ENCODE measurements at places on chromosomes 1 and 21.

GRCh38 chr21:34986561-34987500 is 62.3 kb downstream of the RUNX1 start:
- no peak for DNase-seq

- DNase-seq = no peak
Observed at GRCh38 chr1:56145581-56145980, 433.8 kb downstream of the PLPP3 start.

DNA sequence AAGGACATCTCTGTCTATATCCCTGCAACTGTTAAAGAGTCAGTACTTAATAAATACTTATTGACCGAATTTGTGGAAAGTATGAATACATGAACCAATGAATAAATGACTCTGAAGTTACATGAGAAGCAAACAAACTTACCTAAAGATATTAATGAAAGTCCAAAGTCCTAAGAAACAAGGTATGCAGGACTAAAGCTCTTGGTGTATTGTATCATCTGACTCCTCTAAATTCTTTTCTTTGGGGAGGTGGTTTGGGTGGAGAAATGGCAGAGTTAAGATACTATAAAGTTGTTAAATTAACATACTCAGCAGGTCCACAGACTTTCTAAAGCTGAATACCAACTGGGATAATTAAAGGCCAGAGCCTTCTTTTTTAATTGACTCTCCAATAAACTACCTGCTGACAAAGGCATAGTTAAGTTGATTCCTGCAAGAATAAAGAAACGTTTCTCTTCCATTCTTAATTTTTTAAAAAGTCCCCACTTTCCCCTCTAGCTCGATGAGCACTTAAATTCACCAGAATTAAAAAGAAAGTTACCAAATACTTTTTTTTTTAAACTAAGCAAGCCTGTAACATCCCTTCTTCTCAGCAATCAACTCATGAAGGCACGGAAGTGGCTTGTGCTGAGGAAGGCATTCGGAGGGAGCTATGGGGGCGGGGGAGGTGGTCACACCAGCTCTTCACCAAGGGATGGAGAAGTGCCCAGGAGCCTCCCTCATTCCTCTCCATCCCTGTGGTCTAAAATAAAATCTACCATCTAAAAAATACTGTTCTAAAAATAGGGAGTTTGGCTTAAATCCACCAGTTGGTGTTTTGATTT is 61.1 kb downstream of the GADD45A start:
- no peak for DNase-seq

DNA sequence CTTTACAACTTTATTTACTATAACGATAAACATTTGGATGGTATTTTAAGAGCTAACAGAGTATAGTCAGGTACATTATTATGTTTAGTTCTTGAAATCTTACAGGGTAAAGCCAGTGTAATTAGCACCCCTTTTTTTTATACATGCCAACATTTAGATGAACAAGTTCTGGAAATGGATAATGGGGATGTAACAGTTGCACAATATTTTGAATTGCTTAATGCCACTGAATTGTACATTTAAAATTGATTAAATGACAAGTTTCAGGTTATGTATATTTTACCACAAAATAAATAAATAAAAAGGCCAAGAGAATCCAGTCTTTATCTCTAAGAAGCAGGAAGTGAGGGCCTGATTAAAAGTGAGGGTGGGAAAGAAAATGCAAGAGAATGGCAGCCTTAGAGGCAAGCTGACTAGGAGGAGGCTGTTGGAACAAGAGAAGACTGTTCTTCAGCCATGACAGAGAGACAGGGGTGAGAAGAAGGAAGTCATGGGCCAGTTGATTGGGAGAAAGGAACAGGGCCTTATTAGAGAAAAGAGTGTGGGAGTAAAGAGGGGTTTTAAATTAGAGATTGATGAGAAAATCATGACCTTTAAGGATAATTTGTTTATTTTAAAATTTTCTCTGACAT is 49.9 kb upstream of the TNFSF18 start:
- DNase-seq = no peak

DNA sequence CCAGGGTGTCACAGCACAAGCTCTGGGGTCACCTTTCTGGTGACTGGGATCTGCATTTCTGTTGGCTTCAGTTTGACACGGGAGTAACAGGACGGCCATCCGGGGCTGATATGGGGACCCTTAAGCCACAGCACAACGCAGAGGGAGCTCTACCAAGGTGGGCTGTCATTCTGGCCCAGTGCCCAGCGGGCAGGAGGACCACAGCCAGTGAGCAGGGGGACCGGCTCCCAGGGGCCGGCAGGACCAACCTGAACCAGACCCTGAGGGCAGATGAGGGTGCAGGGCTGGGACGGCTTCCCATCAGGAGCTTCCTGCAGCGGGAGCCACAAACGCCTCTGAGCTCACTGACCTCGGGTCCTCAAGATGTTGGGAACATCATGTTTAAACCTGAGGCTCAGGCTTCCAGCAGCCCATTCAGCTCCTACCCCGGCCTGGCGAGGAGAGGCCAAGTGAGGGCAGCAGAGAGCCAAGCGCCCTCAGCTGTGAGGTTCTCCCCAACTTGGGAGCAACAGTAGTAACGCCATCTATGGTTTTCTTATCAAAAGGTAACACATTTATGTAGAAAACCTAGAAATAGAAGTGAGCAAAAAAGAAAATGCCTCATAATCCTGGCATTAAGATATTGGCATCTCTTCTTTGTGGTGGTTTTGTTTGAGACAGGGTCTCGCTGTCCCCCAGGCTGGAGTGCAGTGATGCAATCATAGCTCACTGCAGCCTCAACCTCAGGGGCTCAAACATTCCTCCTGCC is 26.8 kb downstream of the TMEM201 start:
- DNase-seq = no peak

DNA sequence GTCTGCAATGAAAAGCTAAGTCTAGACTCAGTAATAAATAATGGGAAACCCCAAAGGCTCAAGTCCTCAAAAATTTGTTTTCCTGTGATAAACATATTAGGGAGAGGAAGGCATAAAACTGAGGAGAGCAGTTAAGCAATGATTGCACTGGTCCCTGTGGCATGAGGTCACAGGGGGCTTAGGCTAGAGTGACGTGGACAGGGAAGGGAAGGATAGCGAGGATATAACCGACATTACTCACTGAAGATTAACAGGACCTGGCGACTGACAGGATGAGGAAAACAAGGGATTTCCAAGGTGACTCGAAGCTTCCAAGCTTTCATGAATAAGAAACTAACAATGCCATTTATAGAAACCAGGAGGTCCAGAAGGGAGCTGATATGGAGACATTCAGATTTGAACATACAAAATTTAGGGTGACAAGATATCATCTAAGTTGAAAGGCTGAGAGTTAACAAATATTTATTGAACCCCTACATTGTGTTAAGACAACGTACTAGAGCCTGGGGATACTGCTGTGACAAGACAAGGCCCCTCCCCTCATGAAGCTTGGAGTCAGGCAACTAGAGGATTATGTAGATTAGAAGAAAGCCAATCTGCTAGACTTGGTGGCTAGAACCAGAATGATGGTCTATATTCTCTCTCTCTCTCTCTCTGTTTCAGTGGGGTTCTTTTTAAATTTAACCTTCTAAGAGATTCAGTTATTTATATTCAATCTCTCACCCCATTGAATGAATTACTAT is 33.2 kb upstream of the PKN2 start:
- DNase-seq = no peak

DNA sequence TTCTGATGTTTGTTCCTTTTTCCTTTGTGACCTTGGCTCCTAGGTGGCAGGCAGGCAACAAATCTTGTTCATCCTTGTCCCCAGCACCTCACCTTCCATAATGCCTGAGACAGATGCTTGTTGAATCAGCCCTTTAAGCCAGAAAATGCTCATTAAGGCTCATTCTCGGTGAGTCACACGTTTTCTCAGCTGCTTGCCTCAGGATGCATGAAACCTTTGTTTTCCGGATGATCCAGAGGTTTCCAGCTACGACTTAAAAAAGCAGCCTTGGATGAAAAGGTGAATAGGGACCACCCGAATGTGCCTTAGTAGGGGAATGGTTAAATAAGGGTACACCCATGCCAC is 4.6 kb upstream of the ATP13A2 start:
- peak; percentile 30 for DNase-seq

DNA sequence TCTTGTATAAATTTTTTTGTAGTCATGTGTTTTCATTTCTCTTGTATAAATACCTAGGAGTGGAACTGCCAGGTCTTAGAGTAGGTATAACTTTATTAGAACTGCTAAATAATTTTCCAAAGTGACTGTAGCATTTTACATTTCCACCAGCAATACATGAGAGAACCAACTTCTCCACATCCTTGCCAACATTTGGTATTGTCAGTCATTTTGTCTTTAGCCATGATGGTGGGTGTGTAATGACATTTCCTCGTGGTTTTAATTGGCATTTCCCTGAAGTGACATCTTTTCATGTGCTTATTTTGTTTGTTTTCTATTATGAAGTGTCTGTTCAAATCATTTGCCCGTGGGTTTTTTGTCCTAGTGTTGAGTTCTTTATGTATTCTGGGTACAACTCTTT is 29.7 kb downstream of the ZBTB8A start:
- no peak for DNase-seq

DNA sequence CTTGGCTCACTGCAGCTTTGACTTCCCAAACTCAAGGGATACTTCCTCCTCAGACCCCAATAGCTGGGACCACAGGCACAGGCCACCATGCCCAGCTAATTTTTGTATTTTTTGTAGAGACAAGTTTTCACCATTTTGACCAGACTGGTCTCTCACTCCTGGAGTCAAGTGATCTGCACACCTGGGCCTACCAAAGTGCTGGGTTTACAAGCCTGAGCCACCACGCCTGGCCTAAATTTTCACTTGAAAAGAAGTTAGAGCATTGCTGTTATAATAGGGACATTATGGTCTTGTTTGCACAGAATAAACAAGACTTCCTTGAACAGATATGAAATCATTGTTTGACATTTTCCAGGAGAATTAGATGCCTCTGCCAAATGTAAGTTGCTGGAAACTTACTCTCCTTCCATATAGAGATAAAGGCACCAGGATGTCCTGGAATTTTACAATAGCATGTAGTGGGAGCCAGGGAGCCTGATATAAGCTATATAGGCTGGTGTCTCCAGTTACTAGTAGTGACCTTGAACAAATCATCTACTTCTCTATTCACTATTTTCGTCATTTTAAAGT is 16.9 kb downstream of the SLC35A3 start:
- peak; percentile 33 for DNase-seq

GRCh38 chr1:203291201-203292096 is 13.9 kb upstream of the BTG2 start:
- DNase-seq = no peak

GRCh38 chr1:119079881-119080280 is 60.6 kb downstream of the WARS2 start:
- no peak for DNase-seq

GRCh38 chr21:40829791-40830190 is 17.2 kb downstream of the DSCAM start:
- no peak for DNase-seq

GRCh38 chr1:226686440-226687425 is 52.3 kb downstream of the ITPKB start:
- no peak for DNase-seq

DNA sequence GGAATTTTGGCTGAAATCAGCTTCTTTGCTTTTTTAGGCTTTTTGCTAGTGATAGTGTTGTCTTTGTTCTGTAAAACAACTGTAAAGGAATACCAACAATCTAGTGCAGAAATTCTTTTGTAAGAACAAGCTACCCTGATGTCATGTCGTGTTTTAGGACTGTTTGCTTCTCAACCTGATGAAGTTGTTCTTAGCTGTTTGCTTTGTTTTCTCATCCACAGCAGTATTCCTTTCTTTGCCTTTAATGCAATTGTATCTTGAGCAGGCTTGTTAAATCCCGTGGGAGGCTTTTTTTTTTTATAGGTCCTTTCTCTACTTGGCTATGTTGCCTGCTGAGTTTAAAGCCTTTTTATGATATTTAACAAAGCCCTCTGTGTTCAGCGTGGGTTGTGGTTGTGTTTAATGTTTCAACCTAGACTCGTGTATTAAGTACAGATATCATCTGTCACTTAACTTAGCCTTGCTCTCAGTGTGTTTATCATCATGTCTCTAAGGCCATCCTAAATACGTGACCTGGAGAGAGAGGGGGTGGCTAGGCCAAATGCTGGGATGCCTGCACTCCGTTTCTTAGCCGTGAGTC is 31.6 kb downstream of the ADARB1 start:
- DNase-seq = no peak

DNA sequence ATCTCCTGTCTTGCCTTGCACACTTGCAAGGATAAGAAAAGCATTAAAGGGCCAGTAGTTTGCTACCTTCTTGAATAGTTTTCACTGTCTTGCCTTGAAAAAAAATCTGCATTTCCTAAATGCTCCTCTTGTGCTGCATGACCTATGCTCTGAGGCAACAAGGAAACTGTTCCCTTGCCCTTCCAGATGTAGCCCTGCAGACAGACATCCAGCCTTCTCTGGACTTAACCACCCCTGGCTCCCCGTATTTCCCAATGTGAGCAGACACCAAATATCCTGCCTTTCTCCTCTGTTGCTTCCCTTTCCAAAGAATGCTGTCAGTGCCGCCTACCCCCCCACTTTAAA is 177.6 kb downstream of the GABPA start:
- no peak for DNase-seq

- DNase-seq = no peak
Observed at GRCh38 chr1:20992322-20993056, 184.2 kb downstream of the EIF4G3 start.

- DNase-seq = no peak
Observed at GRCh38 chr1:222618001-222618879, at the start of gene MIA3. Gene MIA3 (plus strand): TSS chr1:222618097. CDS start chr1:222618111, 14 bp downstream.

Measured in pulmonary artery endothelial cell (primary cell).